Inflammatory macrophage treated with lipopolysaccharide for 1 hour (primary cell): ENCODE measurements at places on chromosomes 6 and 20.

GRCh38 chr20:51678026-51678697 lies 90.0 kb downstream of the ATP9A start:
- no peak for DNase-seq

DNA sequence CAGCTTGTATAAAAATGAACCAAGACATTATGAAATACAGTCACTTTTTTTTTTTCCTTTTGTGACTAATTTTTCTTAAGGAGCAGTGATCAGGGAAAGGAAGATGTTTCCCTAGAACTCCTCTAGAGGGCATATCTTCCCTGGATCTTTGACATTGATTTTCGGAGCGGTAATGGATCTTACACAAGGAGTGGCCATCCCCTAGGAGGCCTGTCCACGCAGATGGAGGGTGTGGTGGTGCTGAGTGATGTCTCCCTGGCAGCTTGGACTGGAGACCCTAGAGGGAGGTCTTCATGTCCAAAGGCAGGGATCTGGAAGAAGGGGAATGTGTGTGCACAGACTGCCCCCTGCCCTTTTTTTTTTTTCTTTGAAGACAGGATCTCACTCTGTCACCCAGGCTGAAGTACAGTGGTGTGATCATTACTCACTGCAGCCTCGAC lies 7.0 kb upstream of the KIFC1 start:
- peak; percentile 29 for DNase-seq

DNA sequence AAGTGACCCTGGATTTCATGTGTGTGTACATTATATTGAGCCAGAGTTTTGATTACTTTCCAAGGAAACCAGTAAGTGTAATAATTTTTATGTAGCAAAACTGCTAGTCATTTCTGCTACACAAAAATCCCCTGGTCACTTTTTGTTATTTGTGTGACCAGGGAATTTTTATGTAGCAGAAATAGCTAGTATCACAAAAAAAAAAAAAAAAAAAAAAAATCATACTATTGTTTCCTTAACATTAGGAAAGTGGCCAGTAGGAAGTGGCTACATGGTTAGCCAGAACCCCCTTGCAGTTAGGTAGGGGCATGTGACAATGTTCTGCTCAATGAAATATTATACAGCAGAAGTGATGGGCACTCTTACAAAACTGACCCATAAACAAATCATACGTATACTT lies 434.0 kb upstream of the BTBD3 start:
- no peak for DNase-seq

DNA sequence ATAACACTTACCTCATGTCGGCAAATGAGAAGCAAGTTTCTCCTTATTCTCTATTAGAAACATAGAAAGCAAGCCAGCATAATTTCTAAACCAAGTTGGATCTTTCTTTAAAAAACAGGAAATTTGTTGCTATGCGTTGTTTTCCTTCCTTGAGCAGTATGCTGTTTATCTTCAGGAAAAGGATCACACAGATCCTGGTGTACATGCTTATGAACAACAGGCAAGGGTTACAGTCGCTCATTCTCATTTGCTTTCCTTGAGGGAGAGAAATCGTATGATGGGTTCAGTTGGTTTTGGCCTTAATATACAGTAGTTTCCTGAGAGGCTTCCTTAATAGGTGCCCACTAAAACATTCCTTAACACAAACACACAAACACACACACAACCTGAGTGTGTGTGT lies 118.8 kb downstream of the FYN start:
- no peak for DNase-seq

DNA sequence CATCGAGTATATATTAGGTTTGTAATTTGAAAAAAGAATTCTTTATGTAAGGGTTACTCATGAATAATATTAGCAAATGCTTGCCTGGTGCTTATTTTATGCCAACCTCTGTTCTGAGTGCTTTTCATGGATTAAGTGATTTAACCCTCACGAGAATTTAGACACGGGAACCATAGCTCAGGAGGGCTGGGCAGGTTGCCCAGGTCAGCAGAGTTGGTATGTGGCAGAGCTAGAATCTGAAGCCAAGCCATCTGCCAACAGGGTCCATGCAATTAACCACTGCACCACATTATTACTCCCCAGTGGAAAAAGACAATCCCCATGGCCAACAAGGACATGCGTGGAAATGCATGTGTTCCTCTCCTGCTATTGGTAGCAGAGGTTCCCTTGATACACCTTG lies 345.6 kb downstream of the CDC5L start:
- no peak for DNase-seq

GRCh38 chr6:53312355-53312754 lies 36.4 kb downstream of the ELOVL5 start:
- DNase-seq = no peak

GRCh38 chr6:134178161-134179044 lies 126.0 kb upstream of the SLC2A12 start:
- DNase-seq = peak; percentile 90

DNA sequence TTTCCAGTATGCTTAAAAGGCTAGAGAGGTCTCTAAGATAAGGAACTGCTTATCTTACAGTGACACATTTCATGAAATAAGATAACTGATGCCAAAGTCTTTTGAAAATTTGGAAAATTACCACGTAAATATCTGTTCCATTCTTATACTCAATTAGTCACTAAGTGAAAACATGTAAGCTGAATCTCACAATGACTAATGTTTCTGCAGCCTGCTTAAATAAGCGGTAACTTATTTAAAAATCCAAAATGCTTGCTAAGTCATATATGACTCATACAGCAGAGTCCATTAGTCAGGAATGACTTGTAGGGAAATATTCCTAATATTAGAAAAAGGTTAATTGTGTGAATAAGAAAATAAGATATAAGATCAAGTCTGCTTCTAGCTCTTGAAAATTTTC lies 27.8 kb upstream of the LGSN start:
- DNase-seq = peak; percentile 47

DNA sequence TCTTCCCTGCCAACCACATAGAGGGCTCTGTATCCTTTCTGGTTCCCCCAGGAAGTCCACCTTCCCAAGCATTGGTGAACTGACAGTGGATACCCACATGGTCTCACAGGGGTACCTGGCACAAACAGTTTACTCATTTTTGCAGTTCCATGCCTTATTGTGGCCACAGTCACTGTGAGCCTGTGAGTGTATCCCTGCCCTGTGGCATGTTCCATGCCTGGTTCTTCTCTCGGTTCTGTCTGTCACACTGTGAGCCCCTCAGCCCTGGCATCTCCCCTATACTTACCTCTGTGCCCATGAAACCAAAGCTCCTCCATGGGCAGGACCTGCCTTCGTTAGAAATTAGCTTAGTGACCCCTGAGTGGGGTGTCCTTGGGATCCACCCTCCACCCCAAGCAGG lies 107.8 kb downstream of the TOX2 start:
- no peak for DNase-seq

DNA sequence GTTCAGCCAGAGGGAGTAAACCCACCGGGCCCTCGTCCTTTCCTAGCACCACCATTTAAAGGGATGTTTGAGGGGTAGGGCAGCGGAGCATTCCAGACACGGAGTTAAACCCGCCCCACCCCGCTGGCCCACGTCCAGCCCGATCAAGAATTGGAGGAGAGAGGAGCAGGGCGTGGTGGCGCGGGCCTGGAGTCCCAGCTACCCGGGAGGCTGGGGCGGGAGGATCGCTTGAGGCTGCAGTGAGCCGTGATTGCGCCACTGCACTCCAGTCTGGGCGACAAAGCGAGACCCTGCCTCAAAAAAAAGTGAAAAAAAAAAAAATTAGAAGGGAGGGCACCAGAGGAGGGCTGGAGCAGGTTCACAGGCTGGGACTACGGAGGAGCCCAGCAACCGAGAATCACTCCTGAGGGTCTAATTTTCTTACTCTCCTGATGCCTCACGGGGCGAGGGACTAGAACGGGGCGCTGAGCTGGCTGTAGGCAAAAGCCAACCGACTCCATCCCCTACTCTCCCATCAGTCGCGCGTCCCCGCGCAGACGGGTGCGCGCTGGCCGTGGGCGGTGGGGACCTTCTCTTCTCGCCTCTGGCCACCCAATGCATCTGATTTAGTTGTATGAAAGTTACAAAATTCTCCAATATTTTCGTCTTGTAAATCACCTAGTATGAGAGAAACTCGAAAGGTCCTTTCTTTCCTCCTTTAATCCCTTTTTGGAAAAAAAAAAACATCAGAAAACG lies 6.1 kb upstream of the HSPA1B start:
- DNase-seq = peak; percentile 76

DNA sequence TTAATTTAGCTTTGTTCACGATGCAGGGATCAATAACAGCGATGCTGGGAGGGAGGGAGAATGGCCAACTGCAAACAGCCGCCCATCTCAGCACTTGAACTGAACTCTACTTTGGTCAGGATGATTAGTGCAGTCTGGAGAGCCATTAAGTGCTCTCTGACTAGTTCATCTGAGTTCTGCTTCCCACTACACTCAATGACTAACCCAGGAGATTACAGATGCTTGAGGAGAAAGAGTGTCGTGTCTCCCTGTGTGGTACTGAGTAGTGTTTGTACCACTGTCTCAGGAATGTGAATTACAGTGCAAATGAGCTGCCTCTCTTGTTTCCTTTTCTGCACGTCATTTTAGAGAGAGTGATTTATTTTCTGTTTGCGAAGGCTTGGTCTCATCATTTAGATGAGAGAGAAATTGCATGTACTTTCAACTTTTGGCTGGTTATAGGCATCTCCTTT lies 23.5 kb downstream of the CARMIL1 start:
- peak; percentile 35 for DNase-seq

GRCh38 chr6:137175868-137176245 lies 2.4 kb upstream of the IL22RA2 start:
- no peak for DNase-seq

DNA sequence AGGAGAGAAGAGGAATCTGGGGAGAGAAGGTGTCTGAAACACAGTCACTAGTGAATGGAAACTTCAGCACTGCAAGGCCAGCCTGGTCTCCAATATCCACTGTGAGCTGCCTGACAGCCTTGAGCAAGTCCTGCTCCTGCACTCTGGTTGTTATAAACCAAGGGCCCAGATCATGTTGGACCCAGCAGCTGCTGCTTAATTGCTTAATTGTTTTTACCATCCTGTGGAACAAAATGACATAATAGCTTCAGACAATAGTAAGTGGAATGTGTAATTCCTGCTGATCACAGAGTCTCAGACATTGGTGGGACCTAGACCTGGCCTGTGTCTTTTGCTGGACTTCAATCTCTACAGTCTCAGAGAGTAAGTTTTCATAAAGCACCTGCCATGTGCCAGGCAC lies 833.7 kb downstream of the TFAP2A start:
- no peak for DNase-seq

GRCh38 chr6:56328728-56329090 lies 81.3 kb upstream of the COL21A1 start:
- no peak for DNase-seq

GRCh38 chr6:2876210-2877056 lies 26.7 kb downstream of the SERPINB9 start:
- DNase-seq = peak; percentile 78

- no peak for DNase-seq
These were observed 128.6 kb downstream of the ARID1B start for GRCh38 chr6:156905801-156906200.

DNA sequence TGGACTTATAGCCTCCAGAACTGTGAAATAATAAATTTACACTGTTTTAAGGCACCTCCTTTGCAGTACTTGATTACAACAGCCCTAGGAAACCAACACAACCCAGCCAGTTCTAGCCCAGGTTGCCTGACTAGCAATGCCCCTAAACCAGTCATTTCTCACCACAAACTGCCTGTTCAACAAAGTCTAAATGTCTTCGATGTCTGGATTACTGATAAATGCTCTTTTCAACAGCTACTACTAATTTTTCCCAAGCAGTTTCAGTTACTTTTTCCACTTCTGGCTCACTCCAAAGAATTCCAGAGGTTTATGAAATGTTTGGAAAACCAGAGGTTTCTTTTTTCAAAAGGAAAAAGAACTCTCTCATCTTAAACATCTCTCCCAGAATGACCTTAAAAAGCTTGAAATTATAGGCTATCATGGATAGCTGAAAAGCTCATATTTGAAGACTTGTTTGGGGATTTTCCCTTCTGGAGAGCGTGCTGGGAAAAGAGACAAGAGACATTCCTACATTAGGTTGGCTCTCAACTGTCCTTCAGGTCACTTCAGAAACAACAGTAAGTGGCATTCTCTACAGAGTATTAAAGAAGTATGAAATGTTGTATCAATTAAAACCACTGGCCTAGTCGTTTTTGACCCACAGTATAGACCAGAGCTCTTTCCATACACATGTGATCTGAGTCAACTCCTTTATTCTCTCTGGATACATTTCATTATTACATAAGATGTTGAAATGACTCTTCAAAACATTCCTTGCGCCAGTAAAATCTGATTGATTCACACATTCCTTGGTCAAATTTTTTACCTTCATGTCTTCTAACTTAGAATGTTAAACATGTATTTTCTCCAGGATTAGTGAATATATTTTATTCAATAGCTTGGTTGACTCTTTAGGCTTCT lies 265.9 kb downstream of the COL12A1 start:
- DNase-seq = no peak

- no peak for DNase-seq
These were observed 124.1 kb upstream of the DST start for GRCh38 chr6:56766806-56767178.

DNA sequence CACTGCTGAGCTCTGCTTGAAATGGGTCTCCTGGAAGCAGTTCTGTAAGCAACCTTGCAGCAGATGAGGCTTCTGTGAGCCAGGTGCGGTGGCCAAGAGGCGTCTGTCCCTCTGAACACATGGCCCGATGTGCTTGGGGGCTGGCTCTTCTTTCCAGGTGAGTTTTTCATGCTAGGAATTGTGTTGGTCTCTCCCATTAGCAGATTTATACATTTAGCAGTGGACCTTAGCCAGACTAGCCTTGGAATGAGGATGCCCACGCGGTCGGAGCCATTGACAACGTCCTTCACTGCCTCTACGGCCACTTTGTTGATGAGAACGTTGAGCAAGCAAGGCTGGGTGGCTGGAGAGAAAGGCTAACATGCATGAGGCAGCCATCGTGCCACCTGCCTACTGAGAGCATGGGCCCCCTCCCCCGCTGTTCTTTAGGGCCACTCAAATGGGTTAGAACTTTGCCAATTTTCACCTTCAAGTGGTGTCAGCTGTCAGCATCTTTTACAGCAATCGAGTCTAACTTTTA lies 33.5 kb downstream of the ERMARD start:
- DNase-seq = no peak

DNA sequence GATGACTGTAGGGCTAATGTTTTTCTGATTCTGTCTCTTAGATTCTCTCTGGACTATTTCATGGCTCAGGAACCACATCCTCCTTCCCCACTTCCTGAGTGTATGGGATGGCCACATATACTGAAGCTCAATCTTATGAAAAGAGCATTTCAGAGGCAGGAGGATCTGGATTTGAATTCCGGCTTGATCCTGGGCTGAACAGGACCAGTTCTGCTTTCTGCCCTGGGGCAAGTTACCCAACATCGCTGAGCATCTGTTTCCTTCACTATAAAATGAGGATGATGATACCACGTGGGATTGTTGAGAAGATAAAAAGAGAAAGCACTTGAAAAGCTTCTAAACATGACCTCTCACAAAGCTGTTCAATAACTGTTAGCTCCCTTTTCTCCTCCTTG lies 168.4 kb upstream of the TNFAIP3 start:
- DNase-seq = peak; percentile 83
